ENCODE measurements at places on chromosomes 5 and 9.
A peak's percentile ranks its signal among the peaks of the same experiment; 100 is the strongest.

DNA sequence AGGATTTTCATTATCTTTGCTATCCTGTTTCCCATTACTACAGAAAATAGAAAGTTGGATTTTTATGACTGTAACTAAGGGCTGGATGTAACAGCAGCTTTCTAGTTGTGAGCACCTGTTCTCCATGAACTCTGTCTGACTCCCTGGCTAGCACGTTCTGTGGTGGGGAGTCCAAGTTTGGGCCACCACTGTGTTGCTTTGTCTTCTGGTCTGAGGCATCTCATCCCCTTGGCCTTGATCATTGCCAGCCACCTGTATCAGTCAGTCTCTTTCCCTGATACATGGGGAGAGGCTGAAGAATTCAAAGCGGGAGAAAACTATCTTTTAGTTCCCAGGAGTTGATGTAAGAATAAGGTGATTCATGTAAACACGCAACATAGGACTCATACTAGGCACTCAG, 33.4 kb downstream of the WDR70 start:
- DNase-seq, result peak; percentile 14

- DNase-seq, result no peak
Observed at GRCh38 chr5:128406803-128407202, 131.2 kb downstream of the FBN2 start.

DNA sequence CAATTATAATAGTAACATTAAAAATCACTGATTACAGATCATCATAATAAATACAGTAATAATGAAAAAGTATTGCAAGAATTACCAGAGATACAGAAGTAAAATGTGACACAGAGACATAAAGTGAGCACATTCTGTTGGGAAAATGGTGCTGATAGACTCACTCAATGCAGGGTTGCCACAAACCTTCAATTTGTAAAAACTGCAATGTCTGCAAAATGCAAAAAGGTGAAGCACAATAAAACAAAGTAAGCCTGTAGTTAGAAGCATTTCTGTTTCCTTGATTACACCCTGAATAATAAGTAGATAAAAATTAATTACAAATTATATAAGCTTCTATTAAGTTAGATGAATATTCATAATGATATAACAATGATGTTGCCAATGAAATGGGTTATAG, 736.2 kb upstream of the CHD1 start:
- DNase-seq, result no peak

GRCh38 chr5:122736086-122736845, 38.6 kb upstream of the SNX2 start:
- no peak for DNase-seq

GRCh38 chr9:74589576-74589975, 92.4 kb downstream of the RORB start:
- DNase-seq, result no peak

DNA sequence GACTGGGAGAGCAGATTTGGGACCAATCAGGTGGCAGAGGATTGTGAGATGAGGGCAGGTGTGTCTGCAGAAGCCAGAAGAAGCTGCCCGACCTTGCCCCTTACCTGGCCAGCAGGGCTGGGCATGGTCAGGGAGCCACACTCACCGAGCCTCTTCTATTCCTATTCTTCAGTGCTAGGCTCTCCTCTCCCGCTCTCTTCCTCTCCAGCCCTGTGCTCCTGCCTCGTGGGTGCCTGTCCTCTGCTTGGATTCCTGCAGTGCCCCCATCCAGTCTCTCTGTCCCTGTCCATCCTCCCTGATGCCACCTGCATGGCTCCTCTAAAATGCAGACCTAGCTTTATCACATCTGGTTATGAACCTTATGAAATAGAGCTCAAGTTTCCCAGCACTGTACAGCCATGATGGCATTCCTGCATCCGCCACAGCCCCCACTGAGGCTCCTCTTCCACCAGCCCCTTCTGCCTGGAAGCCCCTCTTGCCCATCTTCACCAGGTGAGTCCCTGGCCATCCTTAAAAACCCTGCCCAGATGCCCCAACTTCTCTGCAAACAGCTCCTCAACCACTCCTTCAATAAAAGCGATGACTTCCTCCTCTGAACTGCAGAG, 8.2 kb downstream of the UBE2QL1 start:
- no peak for DNase-seq

- no peak for DNase-seq
Observed at GRCh38 chr5:2293906-2294305, 411.2 kb upstream of the IRX4 start.

- DNase-seq, result no peak
Observed at GRCh38 chr9:23258569-23258968, 567.5 kb downstream of the ELAVL2 start.
